ENCODE measurements at places on chromosomes 7 and 10.

- H3K4me1 ChIP-seq = peaks cover 64% of the 10 kb centered on the region
- peak overlapping the region; percentile 96 for H3K27ac ChIP-seq
- H3K36me3 ChIP-seq = peaks cover 29% of the 10 kb centered on the region
- H3K4me3 ChIP-seq = no peak overlapping the region
- no peaks in the 10 kb centered on the region for H3K27me3 ChIP-seq
Observed at GRCh38 chr10:79140085-79140793, 71.5 kb downstream of the ZMIZ1 start.

- no peak for DNase-seq
- H3K27ac ChIP-seq = peak overlapping the region; percentile 93
- peaks cover 11% of the 10 kb centered on the region for H3K36me3 ChIP-seq
- H3K4me3 ChIP-seq = peak overlapping the region; percentile 83
- H3K27me3 ChIP-seq = peaks cover 20% of the 10 kb centered on the region
Observed at GRCh38 chr7:127393368-127394058, 1.0 kb upstream of the ZNF800 start.

GRCh38 chr10:132882069-132882951 is 60.1 kb downstream of the CFAP46 start:
- H3K27ac ChIP-seq = no peak overlapping the region
- H3K36me3 ChIP-seq = no peaks in the 10 kb centered on the region
- peaks cover 16% of the 10 kb centered on the region for H3K27me3 ChIP-seq

GRCh38 chr10:127999297-128000129 is 92.6 kb downstream of the PTPRE start:
- H3K27me3 ChIP-seq = peaks cover 18% of the 10 kb centered on the region
- H3K4me1 ChIP-seq = peaks cover 9% of the 10 kb centered on the region
- no peaks in the 10 kb centered on the region for H3K36me3 ChIP-seq
- H3K4me3 ChIP-seq = no peak overlapping the region

DNA sequence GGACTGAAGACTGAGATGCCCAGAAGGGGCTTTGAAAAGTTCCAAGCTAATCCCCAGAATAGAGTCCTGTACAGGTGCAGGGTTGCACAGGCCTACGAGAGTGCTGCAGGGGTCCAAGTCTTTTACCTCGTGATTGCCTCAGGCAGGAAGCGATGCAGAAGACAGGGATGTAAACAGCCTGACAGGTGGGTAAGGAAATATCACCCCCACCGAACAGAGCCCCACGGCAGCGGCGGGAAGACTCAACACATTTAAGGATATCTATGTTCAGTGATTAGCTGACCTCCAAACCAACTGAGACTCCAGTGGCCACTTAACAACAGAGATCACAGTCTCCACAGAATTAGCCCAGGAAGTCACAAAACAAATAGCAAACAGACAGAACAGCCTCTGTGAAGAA is 73.9 kb upstream of the VIPR2 start:
- H3K27me3 ChIP-seq = no peaks in the 10 kb centered on the region
- no peaks in the 10 kb centered on the region for H3K36me3 ChIP-seq
- no peak overlapping the region for H3K4me3 ChIP-seq
- H3K27ac ChIP-seq = no peak overlapping the region

DNA sequence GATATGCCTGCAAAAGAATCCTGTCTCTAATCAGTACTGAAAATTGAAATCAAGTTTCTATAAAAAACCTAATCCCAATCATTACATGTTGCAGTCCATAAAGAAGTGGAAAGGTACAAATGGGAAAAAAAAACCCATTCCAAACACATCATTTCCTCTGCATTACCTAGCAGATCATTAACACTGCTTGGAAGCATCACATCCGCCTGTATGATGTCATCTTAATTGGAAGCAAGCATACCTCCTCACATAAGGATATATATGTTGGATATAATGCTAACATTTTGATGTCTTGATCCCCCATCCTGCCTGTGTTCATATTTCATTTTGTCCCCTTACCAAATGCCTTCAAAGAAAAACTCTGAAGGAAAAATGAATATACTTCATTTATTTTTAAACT is 241.3 kb upstream of the AOAH start:
- no peak for DNase-seq
- peaks cover 2% of the 10 kb centered on the region for H3K4me1 ChIP-seq
- no peak overlapping the region for H3K4me3 ChIP-seq
- H3K27me3 ChIP-seq = peaks cover 13% of the 10 kb centered on the region
- no peak overlapping the region for H3K27ac ChIP-seq

GRCh38 chr7:74454021-74454924 is 567 bp downstream of the GTF2IRD1 start:
- H3K4me3 ChIP-seq = peak overlapping the region; percentile 73
- H3K36me3 ChIP-seq = no peaks in the 10 kb centered on the region
- H3K4me1 ChIP-seq = peaks cover 22% of the 10 kb centered on the region
- no peak for DNase-seq
- peak overlapping the region; percentile 78 for H3K27ac ChIP-seq

- H3K27me3 ChIP-seq = no peaks in the 10 kb centered on the region
- H3K27ac ChIP-seq = peak overlapping the region; percentile 80
- no peak overlapping the region for H3K4me3 ChIP-seq
- H3K36me3 ChIP-seq = peaks cover 9% of the 10 kb centered on the region
Observed at GRCh38 chr7:73716318-73716890, 3.1 kb downstream of the STX1A start.

DNA sequence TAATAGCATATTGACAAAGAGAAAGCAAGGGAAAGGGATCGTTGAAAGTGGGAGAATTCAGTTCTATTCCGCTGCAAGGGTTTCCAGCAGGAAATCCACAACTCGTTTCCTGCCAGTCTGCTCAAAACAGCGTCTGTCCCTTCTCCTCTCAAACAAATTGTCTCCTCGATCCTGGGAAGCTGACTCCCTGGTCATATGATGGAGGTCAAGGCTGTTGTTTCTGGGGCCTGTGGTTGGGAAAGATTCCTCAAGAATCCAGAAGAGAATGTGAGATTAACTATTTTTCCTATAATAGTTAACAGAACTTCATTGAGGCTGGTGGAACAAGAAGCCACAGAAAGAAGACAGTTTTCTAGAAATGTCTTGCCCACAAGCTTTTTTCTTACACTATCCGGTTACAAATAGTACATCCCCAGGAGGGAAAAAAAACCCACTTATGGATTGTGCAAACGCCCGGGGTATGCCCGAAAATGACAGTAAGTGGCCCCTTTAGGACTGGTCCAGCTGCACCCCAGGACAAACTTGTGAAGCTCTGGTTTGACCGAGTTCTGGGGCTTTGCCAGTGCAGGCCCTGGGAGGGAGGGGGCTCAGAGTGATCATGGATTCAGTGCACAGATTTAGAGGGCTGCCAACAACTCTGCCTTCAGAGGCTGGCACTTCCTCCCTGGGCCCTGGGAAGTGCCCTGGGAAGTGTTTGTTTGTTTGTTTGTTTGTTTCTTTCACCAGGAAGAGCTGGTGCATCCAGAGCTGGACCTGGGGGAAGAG is 49.4 kb upstream of the CTBP2 start:
- H3K4me1 ChIP-seq = peaks cover 16% of the 10 kb centered on the region
- peak overlapping the region; percentile 79 for H3K27ac ChIP-seq
- peak overlapping the region; percentile 15 for H3K4me3 ChIP-seq
- no peaks in the 10 kb centered on the region for H3K36me3 ChIP-seq

GRCh38 chr7:11373546-11374142 is 400.0 kb downstream of the PHF14 start:
- no peaks in the 10 kb centered on the region for H3K4me1 ChIP-seq
- H3K27ac ChIP-seq = no peak overlapping the region
- no peak for DNase-seq
- H3K36me3 ChIP-seq = no peaks in the 10 kb centered on the region
- peaks cover 38% of the 10 kb centered on the region for H3K27me3 ChIP-seq

DNA sequence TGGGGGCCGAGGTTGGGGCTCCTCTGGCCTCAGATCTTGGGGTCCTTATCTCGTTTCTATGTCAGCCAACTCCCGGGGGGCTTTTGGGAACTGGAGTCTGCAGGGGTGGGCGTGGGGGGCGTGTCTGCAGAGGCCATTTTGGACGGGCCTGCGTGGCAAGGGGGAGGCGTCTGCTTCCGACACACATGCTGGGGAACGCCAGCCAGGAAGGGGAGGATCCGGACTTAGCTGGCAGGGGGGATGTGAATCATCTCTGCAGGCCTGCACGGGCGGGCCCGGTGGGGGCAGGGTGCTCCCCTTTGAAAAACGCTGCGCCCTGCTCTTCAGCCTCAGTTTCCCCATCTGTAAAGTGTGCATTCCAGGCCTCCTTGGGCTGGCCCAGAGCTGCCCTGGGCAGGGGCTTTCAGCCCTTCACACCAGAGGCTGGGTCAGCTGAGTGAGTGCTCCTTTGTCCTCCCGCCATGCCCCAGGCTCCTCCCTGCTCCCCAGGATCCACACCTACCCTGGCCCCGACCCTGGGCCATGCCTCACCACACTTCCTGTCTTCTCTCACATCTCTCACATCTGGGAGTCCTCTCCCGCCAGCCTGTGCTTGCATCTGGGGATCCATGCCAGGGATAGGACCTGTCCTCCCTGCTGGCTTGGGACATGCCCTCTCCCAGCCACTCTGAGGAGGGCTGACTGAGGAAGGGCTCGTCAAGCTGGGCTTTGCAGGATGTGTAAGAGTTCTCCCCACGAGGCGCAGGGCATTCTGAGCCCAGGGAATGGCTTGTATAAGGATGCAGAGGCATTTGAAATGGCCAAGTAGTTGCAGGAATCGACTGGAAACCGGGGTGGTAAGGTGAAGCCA is 172.6 kb upstream of the TNRC18 start:
- H3K36me3 ChIP-seq = peaks cover 2% of the 10 kb centered on the region
- peak; percentile 93 for DNase-seq
- no peaks in the 10 kb centered on the region for H3K27me3 ChIP-seq
- peak overlapping the region; percentile 90 for H3K4me3 ChIP-seq

DNA sequence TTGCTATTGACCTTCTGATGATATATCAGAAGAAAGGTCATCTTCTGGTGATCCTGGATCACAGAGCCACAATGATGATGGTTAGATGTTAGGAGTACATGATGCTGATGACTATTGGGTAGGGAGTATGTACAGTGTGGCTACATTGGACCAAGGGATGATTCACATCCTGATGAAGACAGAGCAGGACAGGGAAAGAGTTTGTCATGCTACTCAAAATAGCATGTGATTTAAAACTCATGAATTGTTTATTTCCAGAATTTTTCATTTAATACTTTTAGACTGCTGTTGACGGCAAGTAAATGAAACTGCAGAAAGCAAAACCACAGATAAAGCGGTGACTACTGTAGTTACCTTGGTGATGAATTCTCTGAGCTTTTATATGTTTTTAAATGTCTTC is 397.3 kb downstream of the PPP1R3A start:
- no peak overlapping the region for H3K4me3 ChIP-seq
- no peaks in the 10 kb centered on the region for H3K27me3 ChIP-seq
- H3K4me1 ChIP-seq = no peaks in the 10 kb centered on the region
- H3K36me3 ChIP-seq = no peaks in the 10 kb centered on the region
- DNase-seq = no peak
- H3K27ac ChIP-seq = no peak overlapping the region

- no peak for DNase-seq
- H3K4me3 ChIP-seq = no peak overlapping the region
- peaks cover 54% of the 10 kb centered on the region for H3K4me1 ChIP-seq
- peak overlapping the region; percentile 76 for H3K27ac ChIP-seq
- no peaks in the 10 kb centered on the region for H3K27me3 ChIP-seq
Observed at GRCh38 chr7:17593819-17594419, 295.5 kb downstream of the AHR start.

DNA sequence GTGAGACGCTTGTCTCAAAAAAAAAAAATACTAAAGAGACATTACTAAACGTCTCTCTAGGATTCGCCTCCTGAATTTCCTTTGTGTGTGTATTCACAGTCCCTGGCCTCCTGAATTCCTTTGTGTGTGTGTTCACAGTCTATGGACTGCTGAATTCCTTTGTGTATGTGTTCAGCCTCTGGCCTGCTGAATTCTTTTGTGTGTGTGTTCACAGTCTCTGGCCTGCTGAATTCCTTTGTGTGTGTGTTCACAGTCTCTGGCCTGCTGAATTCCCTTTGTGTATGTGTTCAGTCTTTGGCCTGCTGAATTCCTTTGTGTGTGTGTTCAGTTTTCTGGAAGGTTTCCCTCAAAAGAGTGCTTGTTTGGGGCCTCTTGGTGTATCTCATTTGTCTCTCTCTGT is 8.2 kb downstream of the BMS1 start:
- peaks cover 66% of the 10 kb centered on the region for H3K36me3 ChIP-seq
- no peak overlapping the region for H3K27ac ChIP-seq
- H3K4me3 ChIP-seq = no peak overlapping the region
- H3K27me3 ChIP-seq = no peaks in the 10 kb centered on the region

DNA sequence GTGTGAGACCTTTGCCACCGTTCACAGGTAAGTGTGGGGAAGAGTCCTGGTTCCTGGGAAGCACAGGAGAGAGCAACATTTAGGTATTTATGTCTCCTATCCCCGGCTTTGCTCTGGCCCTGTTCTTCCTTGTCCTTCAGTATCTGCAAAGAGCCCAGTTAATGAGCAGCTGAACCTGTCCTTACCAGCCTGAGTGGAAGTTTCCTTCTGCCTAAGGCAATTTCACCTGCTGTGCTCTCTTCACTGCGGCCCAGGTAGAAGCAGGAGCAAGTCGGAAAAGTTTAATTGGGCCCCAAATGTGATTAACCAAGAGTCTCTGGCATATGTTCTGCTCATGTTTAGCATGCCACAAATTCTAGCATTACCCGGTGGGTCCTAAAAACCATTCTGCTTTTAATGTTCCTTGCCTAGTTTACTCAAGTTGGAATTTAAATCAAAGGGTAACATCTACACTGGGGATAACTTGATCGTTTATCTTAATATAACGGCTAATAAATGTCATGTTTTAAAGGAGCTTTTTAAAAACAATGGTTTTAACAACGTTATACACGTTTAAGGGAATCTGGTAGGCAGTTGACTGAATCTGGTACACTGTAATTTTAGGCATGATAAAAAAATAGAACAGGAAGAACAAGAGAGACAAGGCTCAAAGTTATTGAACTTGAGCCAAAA is 817.1 kb downstream of the TYW1 start:
- no peak overlapping the region for H3K4me3 ChIP-seq
- no peaks in the 10 kb centered on the region for H3K36me3 ChIP-seq
- H3K27me3 ChIP-seq = no peaks in the 10 kb centered on the region
- H3K27ac ChIP-seq = no peak overlapping the region

DNA sequence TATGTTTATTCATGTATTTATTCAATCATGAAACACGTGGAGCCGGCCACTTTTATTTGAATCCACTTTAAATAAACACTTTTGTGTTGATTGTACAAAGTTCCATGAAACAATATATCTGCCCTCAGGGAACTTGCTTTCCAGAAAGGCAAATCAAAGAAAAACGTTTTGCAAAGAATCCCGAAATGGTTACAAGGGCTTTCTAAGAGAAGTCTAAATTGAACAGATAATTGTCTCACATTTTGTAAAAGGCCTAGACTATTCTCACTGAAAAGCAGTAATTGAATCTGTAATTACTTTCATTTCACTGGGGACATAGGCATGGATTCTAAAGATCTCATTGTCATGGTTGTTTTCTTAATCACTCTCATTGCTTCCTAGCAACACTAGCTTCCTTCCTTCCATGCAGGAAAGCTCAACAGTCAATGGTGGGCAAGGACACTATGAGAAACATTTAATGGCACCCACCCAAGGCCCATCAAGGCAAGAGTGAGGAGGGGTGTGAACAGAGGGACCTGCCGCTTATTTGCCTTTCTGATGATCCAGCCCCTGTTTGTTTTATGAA is 622.4 kb upstream of the C7orf33 start:
- H3K36me3 ChIP-seq = no peaks in the 10 kb centered on the region
- H3K4me3 ChIP-seq = no peak overlapping the region
- DNase-seq = no peak
- H3K27ac ChIP-seq = no peak overlapping the region
- H3K27me3 ChIP-seq = no peaks in the 10 kb centered on the region
